Activated CD8-positive, alpha-beta memory T cell treated with anti-CD3 and anti-CD28 coated beads, Interleukin-2, amount 50 U/mL, for 48 hours (primary cell): ENCODE measurements at places on chromosomes 2 and 18.

- DNase-seq, result no peak
These were observed 331.5 kb downstream of the HRH4 start for GRCh38 chr18:24791751-24792545.

DNA sequence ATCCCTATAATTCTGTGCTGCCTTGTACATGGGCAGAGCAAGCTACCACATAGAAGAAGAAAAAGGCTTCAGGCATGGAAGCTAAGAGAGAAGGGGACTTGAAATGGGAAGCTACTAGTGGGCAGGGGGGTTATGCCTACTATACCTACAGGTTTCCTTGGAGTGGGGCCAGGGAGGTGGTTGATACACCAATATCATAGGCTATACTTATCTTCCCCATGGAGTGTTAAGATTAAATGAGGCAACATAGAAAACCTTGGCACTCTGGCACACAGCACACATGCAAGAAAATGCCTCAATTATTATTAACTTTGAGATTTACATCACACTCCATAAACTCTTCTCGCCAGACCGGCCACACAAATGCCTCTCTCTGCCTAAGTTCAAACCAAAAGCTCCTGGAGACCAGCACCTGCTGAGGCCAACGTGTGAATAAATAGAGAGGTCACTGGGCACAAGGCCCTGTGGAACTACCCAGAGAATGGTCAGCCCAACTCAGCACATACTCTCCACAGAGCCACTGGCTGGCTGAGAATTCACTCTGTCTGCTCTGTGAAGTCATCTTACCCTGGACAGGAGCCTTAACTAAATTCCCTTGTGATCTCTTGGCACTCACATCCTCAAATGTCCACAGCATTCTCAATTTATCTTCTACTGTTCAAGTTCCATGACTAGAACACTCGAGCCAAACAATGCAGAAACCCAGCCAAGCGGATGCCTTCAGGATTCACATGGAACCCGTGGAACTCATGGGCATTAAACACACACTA, 498.7 kb downstream of the BCL11A start:
- DNase-seq, result no peak

- no peak for DNase-seq
These were observed 105.4 kb upstream of the CNGA3 start for GRCh38 chr2:98240786-98241398.

- DNase-seq, result no peak
These were observed 567 bp downstream of the TMEM200C start for GRCh38 chr18:5894611-5895298.

DNA sequence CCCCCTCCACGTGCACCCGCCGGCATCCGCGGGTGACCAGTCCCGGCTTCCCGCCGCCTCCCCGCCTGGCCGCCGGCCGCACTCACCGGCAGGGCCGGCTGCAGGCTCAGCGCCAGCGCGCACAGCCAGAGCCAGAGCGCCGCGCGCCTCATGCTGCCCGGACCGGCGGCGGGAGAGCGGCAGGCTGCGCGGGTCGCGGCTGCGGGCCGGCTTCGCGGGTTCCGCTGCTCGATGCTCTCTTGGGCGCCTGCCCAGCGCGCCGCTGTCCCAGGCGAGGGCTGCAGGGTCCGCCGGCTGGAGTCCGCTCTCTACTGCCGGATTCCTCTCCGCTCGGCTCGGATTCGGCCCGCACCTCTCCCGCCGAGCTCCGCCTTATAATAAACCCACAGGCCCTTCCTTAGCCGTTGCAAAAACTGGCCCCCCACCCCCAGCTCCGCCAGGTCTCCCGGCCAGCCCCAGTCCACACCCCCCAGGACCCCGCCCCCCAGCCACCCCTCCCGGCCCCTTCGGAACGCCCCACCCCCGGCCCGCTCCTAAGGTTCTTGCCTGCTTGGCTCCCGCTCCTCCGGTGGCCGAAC, at the start of gene SDC1:
SDC1 (minus strand) TSS at position 415 of the 578 bp plus-strand sequence; CDS start at position 152, 263 bp downstream.
- no peak for DNase-seq

DNA sequence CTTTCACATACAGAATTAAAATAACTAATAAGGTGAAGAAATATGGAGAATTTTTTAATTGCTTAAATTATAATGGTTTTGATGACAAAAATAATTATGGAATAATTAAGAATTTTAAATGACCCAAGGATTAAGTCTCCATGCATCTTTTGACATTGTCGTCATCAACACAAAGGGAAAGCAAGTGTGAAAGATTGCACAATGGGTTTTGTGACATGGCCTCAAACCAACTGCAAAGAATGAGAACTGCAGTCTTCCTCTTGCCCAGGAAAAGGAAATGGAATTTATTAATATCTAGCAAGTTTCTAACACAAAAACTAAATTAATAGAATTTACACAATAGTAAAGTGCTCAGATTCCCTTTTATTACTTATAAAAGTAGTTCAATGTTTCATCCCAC, 329.1 kb upstream of the PKDCC start:
- no peak for DNase-seq

DNA sequence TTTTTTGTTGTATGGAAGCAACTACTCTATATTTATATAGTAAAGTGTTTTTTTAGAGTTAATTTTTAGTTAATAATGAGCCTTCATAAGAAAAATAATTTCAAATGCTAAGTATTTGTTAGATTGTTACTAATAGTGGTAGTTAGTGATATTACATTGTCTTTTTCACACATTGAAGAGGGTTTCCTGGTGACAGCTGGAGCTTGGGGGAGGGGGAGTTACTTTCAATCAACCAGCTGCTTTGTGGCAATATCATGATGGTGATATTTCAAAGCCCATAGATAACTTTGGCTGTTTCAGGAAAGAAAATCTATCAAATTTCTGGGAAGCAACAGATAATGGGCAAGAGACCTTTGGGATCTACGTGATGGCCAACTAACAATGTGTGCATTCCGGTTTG, 4.1 kb downstream of the RHBDD1 start:
- DNase-seq, result no peak

DNA sequence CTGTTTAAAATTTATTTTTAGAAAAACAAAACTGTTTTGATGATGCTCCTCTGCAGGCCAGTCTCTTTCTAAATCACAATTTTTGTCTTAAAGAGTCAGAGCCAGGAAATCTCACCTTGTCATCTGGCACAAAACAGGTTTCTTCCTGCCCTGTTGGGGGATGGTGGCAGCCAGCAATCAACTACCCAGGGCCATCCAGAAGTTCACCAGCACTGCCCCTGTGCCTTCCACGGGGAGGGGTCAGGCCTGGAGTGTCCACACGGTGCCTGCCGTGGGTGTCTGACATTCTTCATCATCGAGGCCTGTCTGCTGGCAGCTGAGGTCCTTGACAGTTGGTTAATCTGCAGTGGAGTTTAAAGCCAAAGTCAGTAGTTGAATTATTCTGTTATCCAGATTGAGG, 40.0 kb upstream of the BMP10 start:
- DNase-seq, result no peak
